T1000 (cell line): ENCODE measurements at places on chromosomes 5 and 9.

- no peak for DNase-seq
Measured at GRCh38 chr5:115461506-115462290, 82.9 kb downstream of the FEM1C start.

DNA sequence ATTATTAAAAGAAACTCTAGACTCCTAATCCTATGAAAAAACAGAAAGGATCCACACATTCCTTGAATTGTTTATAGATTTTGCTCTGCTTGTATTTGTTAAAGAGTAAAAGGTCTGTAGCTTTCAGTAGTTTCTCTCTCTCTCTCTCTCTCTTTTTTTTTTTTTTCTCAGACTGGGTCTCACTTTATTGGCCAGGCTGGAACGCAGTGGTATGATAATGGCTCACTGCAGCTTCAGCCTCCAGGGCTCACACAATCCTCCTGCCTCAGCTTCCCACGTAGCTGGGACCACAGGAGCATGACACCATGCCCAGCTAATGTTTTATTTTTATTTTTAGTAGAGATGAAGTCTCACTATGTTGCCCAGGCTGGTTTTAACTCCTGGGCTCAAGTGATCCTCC is 9.3 kb downstream of the UGT3A2 start:
- DNase-seq: no peak

DNA sequence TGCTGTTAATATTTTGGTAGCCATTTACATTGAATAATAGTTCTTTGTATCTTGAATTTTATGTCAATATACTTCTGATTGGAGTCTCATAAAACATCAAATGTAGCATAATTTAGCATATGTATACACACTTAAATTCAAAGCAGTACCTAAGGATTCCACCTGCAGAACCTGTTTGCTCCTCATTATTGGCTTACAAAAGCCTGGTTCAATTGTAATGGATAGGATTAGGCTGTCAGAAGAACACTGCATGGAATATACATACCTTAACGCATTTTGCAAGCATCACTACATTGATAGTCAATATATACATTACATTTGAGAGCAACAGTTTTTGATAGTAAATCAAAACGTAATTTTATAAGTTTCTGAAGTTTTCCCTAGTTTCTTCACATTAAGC is 711.3 kb upstream of the COX7C start:
- no peak for DNase-seq

GRCh38 chr5:59116231-59116865 is 533.5 kb downstream of the RAB3C start:
- no peak for DNase-seq

GRCh38 chr9:72952914-72953313 is at the start of gene ALDH1A1:
Gene ALDH1A1, minus strand, starts transcription at chr9:72953053. Its CDS starts 53 bp downstream, at chr9:72953000.
- no peak for DNase-seq

DNA sequence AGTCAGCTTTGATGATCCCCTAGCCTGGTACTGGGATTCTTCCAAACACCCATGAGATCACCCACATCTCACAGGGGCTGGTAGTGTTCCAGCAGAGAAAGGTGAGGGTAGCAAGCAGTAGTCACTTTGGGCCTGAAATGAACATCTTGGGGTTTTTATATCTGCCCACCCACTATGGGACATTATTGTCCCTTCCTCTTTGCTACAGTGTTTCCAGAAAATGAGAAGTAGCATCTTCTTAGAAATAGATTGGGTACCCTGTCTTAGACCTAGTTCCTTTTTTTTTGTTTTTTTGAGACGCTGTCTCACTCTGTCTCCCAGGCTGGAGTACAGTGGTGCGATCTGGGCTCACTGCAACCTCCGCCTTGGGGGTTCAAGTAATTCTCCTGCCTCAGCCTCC is 249.2 kb upstream of the ANKRD55 start:
- DNase-seq: no peak

GRCh38 chr9:109742776-109743348 is 37.1 kb upstream of the PALM2AKAP2 start:
- no peak for DNase-seq

DNA sequence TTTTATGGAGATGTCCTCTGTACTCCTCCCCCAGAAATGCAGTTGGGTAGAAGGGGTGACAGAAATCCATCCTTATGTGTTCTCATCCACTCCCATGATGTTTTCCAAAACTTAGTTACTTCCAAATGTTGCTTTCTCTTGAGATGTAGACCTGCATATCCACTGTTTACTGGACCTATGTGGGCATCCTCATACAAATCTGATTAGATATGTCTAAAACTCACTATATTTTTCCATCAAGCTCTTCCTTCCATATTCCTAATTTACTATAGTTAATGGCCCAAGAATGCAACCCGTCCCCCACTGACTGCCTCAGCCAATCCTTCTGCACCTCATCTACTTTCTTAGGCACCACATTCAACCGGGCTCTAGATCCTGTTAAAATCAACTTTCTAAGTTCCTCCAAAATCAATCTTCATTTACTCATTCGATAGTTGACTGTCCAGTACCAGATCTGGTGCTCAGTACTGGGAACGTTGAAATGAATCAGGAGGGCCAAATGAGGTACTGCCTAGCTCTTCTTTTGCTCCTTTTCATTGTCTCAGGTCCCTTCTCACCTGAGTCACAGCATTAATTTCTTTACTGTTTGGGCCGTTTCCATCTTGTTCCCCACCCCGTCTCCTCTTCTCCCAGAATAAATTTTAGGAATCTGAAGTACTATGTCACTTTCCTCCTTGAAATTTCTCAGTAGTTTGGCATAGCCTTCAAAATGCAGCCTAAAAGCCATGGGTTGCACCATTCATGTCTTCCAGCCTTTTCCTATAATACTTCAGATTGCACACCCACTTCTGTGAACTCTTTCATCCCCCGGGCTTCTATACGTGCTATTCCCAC is 7.9 kb downstream of the PLK2 start:
- no peak for DNase-seq

- DNase-seq: no peak
Measured at GRCh38 chr5:161481922-161482321, 64.6 kb downstream of the GABRB2 start.

GRCh38 chr9:19998153-19998552 is 209.3 kb upstream of the SLC24A2 start:
- no peak for DNase-seq

GRCh38 chr5:8829323-8830029 is 716.4 kb downstream of the SEMA5A start:
- DNase-seq: peak; percentile 61

DNA sequence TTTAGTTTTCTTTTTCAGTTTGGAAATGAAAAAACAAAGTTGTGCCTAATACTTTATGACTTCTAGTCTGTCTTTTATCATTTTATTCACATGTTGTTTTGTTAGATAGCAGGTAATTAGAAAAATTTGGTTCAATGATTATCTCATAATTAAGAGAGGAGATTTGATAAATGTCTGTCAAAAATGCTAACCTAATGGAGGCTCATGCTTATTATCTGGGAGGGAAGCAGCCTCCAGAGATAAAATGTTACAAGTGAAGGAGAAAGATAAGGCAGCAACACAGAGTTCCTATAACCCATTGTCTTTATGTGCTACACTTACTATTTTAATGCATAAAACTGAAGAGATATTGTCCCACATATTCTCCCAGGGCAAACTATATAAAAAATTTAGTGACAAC is 53.5 kb downstream of the SLC27A6 start:
- DNase-seq: no peak

DNA sequence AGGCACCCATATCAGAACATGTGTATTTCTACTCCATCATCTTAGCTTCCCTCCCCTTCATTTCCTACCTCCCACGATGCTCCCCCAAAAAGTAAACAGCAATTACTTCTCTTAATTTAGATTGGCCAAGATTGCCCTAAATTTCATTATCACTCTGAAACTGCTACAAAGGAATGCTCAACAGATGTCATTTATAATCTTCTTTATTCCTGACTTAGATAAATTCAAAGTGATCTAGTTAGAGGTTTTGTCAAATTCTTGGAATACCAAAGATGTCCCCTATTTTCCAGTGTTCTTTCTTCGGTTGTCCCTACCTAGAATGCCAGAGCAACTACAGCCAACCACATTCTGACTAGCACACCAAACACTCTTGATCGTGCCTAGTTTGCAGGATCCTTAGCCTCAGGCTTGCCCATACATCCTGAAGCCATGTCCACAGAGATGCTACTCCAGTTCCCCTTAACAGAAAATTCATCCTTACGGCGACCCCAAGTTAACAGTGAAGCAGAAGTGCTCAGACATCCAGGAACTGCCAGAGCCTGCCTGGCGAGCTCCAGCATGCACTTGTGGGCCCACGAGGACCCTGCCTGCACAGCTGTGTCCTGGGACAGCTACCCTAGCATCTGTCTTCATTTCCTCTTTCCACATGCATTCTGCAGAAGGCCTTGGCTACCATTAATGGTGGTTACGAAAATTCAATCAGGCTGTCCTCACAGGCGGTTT is 31.6 kb downstream of the DAP start:
- no peak for DNase-seq

DNA sequence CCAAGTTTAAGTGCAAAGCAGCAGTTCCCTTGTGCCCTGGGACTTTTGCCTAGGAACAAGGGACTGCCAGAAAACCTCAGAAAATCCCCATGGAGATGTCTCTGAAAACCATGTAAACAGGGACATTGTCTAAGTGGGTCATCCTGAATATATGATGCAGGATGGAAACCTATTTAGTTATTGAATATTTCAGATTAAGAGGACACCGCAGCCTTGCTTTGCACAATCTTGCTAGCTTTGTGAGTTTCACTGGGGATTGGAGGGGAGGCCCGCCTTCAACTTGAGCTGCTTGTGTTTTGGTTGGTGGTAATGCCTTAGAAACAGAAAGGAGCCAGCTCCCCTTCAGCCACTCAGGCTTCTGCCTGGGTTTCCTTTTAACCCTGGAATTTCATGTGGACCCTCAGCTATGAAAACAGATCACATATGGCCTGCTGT is 112.8 kb downstream of the C9orf152 start:
- DNase-seq: no peak
